ENCODE measurements at places on chromosomes 4 and X.
A peak's percentile ranks its signal among the peaks of the same experiment; 100 is the strongest.

DNA sequence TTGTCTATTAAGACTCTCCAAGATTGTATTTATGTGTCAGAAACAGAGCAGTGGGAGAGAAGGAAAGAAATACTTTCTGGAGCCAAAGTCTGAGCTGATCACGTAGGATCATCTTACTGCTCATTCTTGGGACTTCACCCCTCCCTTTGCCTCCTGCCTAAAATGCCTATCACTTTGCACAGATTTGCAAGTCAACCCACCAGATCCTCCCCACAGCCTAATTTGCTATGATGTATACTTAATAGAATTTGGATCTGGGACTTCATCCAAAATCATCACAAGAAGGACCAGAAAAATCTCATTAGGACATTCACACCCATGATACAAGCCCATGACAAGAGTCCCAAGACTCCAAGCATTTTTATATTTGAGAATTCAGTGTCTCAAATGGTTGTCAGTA, 290.2 kb downstream of the FBXW7 start:
- DNase-seq: no peak

GRCh38 chr4:142414366-142414990, 431.6 kb downstream of the INPP4B start:
- no peak for DNase-seq

- DNase-seq: no peak
Observed at GRCh38 chrX:46531442-46531841, 13.8 kb downstream of the ZNF674 start.

DNA sequence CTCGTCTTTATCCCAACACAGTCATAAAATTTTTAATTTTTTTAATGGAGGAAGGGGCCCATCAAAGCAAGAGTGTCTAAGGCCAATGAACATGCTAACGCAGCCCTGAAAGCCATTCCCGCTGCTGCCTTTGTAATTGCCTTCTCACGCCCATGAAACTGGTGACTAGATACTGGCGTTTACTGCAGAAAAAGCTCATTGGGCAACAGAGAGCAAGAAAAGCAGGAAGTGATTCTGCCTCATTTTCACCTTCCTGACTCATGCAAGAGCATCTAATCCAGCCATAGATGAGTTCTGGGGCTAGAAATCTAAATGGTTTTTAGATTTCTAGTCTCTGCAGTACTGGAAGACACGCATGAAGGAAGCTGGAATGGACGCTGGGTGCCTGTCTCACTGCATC, 72.5 kb downstream of the ANXA3 start:
- peak; percentile 33 for DNase-seq

DNA sequence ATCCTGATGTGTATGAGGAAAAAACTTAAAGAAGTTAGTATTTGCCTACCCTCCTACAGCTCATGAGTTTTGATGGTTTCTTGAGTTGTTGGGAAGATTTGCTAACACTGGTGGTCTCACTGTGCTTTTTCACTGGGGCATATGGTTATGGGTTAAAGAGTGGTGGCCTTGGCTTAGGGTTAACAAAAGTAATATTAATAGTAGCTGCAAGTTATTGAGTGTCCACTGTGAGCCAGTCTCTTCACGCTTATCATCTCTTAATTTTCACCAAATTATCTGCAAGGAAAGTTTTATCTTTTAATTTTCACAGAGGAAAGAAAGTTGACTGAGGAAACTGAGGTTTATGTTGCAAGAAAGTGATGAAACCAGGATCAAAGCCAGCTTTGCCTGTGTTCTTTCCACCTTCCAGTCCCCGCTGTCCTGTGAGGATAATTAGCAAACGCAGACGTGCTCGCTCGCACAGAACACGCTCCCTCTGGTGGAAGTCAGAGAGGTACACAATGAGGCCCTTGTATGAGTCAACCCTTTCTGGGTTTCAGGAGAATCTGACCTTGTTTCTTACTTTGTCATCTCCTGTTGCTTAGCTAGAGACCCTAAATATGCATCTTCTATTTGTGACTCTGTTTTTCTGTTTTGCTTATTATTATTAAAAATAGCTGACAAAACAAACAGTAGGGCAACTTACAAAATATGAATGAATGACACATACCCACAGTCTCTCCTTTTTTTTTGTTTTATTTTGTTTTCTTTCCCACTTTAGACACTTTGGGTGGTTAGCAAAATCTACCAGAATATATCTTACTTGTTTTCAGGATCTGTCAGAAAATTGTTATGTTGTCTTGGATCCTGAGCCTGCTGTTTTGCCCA, 94.3 kb downstream of the DDIT4L start:
- peak; percentile 55 for DNase-seq

DNA sequence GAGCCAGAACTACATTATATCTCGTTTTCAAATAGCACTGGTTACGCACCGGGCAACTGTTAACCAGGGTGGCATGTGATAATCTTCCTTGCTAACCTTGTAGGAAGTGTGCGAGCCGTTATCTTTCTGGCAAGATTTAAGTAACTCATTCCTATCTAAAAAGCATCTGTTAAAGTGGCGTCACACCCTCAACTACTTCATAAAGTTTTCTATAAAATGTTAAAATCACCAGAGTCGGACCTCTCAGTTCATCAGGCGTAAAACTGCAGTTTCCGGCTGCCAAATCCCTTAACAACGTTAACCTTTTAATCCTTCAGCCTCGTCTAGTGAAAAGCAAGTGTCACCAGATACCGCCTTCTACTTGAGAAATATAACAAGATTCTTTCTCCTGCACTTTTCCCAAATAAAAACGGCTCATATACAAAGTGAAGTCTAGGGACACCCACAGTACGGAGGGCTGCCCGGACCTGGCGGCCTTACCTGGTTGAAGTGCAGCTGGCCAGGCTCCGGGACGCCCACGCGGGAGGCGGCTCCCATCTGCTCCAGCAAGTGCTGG, 1.2 kb downstream of the SLC39A8 start:
- DNase-seq: no peak

- no peak for DNase-seq
Observed at GRCh38 chr4:95124906-95125504, 367.2 kb downstream of the BMPR1B start.

- no peak for DNase-seq
Observed at GRCh38 chrX:151713849-151714248, 2.0 kb upstream of the FATE1 start.

DNA sequence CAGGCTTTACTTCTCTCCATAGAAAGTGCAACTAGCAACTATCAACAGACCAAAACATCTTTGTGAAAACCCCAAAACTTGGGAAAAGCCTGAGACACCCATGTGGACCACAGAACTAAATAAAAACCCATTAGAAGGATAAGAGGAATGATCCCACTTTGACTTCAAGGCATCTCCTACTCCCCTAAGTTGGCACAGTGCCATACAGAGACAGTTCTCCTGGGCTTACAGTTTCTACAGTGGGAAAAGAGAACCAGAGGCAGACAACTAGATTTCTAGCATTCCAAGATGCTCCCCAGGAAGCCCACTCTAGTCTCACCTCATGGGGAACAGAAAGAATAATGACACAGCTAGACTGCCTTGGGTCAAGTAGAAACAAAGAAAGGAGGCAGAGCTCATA, 20.4 kb downstream of the TMLHE start:
- DNase-seq: no peak

- no peak for DNase-seq
Observed at GRCh38 chr4:26206999-26207398, 113.8 kb upstream of the RBPJ start.

GRCh38 chr4:75830906-75831305, 71.3 kb downstream of the PPEF2 start:
- no peak for DNase-seq

DNA sequence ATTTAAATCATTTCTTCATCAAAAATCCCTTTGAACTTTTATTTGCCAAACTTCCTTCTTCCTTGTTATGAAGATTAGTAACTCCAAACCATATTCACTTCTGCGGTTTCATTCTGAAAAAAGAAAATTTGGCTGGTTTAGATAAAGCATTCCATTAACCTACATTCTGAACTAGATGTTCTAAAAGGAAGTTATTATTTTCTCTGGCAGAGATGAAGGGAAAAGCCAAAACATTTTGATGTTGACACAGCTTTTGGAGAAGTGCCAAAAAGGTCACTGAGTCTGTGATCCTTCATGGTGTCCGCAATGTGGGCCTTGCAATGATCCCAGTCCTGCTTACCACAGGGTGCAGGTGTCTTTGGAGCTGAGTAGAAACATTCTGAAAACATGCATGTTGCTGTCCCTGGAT, 36.0 kb downstream of the CXCL8 start:
- no peak for DNase-seq

DNA sequence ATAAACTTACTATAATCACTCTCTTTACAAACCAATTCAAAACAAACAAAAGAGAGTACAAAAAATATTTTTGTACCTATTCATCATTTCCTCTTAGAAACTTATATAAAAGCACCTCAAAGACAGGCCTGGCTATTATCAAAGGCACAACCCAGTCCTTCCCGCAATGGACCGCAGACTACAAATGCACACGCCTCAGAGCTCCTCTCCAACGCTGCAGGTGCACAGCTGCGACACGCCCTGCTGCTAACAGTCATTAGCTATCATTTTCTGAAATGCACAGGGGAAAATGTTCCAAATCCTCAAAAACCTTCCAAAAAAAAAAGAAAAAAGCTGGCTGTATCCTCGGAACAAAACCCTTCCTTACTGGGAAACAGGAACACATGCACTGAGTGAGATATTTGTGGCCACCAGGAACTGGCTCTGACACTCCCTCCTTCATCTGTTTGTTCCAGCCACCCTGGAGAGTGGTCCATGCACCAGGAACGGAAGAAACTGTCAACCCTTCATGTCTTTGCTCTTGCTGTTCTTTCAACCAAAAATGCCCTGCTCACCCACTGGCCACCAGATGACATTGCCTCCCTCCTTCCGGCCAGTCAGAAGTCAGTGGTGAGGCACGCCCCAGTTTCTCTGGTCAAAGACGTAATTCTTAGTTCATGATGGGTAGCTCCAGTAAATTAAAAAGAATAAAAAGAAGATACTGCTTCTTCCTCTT, 16.7 kb downstream of the IRF2 start:
- DNase-seq: no peak

- DNase-seq: no peak
Observed at GRCh38 chr4:130028552-130028951, 932.6 kb downstream of the C4orf33 start.

- DNase-seq: no peak
Observed at GRCh38 chr4:116387937-116388474, 697.4 kb downstream of the TRAM1L1 start.

- no peak for DNase-seq
Observed at GRCh38 chr4:152281211-152281610, 254.7 kb downstream of the FBXW7 start.

- no peak for DNase-seq
Observed at GRCh38 chr4:102281171-102281839, 64.0 kb downstream of the SLC39A8 start.

DNA sequence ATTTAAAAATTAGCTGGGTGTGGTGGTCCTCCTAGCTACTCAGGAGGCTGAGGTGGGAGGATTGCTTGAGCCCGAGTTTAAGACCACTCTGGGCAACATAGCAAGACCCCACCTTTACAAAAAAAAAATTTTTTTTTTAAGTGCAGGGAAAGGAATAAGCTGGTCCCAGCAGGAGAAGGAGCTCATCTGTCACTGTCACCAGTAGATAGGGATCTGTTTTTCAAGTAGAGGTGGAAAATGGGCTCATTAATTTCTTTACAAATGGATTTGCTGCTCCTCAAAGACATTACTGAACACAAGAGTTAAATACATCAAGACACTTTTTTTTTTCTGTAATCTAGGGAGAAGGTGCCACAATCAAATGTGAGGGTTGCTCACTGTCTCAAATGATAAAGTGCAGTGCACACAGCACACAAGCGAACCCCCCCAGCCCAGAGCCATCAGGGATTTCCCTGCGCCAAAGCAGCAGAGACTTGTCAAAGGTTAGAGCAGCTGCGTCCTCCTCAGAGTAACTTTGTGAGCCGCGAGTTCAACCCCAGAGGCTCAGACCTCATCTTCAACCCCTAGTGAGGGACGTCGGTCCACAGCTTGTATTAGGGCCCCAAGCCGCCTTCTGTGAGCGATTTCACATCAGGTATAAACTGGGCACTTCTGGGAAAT, 14.3 kb upstream of the MTNR1A start:
- DNase-seq: no peak

DNA sequence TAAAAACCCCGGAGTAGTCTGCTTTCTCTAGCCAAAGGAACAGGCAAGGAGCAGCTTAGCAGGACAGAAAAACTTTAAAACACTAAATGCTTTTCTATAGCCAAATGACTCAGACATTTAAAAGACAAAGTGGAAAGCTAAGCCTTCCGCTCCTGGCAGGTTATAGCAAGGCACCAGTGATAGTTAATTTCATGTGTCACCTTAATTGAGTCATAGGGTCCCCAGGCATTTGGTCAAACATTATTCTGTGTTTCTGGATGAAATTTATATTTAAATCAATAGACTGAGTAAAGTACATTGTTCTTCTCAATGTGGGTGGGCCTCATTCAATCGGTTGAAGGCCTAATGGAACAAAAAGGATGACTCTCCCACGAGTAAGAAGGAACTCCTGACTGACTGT, 885.7 kb upstream of the ADGRL3 start:
- DNase-seq: no peak

DNA sequence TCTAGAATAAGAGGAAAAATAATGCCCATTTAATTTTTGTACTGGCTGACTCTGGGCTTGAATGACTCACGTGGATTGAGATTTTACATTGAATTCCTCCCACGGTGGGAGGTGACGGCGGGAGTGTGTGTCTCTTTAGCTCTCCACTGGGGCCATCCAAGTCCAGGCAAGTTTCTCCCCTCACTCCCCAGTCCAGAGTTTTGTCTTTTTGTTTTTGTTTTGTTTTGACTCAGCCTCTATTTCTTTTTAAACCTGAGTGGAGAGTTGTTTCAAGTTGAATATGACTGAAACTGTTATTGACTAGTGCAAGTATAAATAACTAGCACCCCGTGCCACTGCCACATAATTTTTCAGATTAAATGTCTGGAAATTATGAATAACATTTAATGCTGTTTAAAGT, 13.6 kb downstream of the CHST7 start:
- DNase-seq: no peak

- DNase-seq: no peak
Observed at GRCh38 chr4:73308286-73308685, 49.7 kb upstream of the ANKRD17 start.

- no peak for DNase-seq
Observed at GRCh38 chr4:57672846-57673433, 562.8 kb upstream of the IGFBP7 start.

- no peak for DNase-seq
Observed at GRCh38 chrX:44742480-44743155, 101.2 kb upstream of the DUSP21 start.

GRCh38 chr4:57119054-57119651, 9.0 kb upstream of the IGFBP7 start:
- DNase-seq: no peak

DNA sequence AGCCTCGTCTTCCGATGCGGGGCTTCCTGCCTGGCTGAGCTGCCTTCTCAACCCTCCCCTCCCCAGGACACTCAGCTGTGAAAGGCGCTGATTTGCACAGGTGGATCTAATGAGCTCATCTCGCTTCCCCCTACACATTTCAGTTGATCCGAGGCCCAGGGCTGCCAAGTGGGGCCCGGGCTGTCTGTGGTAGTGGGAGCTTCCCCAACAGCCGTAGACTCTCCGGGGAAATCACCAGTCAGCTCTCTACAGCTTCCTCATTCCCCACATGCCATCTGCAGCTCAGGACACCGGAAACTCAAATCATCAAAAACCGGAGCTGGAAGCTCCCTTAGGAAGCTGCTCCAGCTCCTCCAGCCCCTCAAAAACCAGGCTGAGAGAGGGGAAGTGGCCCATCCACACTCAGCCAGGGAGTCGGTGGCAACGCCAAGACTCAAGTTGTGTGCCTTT, 56.2 kb downstream of the SMIM20 start:
- DNase-seq: no peak
